Activated T-cell treated with anti-CD3 and anti-CD28 coated beads for 24 hours (primary cell): ENCODE measurements at places on chromosomes 5 and 9.

- DNase-seq, result no peak
These were observed 103.7 kb downstream of the SIL1 start for GRCh38 chr5:139094154-139095131.

GRCh38 chr5:120730214-120730613, 266.1 kb downstream of the PRR16 start:
- no peak for DNase-seq

- no peak for DNase-seq
These were observed 457.4 kb upstream of the CDH18 start for GRCh38 chr5:20445326-20445860.

DNA sequence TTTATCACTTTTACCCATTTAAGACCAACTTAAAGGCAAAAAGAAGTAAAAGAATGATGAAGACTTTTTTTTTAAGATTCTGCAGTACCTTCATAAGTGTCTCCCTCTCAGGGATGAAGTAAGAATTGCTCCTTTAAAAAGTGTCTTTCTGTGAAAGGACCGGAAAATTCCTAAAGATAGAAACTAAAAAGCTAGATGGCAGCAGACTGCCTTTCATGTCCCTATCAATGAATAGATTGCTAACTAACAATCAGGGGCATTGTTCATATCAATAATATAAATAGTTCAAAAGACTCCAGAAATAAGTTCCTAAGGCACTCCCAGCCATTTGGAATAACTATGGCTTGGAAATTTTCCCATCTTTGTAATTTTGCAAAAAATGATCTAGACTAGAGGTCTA, 558.0 kb downstream of the PDE4D start:
- DNase-seq, result no peak

GRCh38 chr9:135817951-135818717, 89.2 kb downstream of the CAMSAP1 start:
- DNase-seq, result no peak
